Colonic mucosa (tissue), 4 donors: ENCODE measurements at places on chromosomes 2 and 18. TPM values are rescaled to one million over a fixed set of nuclear protein-coding genes. Genes with fewer than 3 reads are reported as not detected.
A peak's percentile ranks its signal among the peaks of the same experiment; 100 is the strongest.

ZNF24 gene
- 49.1 TPM for total RNA-seq

GALNT5 gene
- 52.4 TPM for total RNA-seq

KIAA2012 gene
- total RNA-seq = not detected

KCNG3 gene
- total RNA-seq = 2.7 TPM

SLC19A3 gene
- total RNA-seq = 19.6 TPM

MCM6 gene
- total RNA-seq = 14.2 TPM

MEIS1 gene
- 8.9 TPM for total RNA-seq

DNA sequence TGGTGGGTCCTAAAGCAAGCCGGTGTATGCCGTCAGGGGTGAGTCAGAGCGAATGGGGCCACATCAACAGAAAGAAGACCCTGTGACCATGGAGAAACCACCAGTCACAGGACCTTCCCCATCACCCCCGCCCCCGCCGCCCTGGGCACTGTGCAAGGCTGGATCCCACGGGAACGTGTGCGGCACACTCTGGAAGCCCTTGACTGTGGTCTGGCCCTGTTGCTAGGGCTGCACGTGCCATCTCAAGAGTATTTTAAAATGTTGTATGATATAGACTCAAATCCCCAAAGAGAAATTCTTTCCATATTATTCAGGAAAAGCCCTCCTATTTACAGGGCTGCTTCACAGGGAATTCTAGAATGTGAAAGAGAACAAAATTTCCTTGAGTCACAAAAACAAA lies 174.8 kb downstream of the BCL2 start:
- DNase-seq = no peak

DNA sequence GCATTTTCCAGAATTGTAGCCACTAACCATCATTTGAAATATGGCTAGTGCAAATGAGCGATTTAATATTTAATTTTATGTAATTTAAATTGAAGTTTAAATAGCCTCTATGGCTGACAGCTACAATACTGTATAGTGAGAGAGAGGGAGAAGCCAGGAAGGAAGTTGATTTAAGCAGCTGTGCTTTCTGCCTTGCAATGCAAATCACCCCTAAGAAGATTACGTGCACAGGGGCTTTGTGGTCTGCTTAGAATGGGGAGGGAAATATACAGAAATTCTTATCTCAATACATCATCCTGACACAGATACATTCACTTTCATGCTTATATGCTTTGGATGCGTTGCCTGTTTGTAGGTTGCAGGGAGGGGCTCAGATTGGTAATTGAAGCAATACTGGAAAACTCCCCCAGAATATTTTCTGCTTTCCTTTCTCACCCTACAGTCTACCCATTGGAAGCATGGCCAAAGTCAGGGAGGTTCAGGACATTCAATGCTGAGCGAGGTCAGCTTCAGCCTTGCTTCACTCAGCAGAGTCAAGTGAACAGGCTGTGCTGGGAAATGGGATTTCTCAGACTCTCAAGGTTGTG lies 674.0 kb downstream of the CNTNAP5 start:
- DNase-seq = no peak

DNA sequence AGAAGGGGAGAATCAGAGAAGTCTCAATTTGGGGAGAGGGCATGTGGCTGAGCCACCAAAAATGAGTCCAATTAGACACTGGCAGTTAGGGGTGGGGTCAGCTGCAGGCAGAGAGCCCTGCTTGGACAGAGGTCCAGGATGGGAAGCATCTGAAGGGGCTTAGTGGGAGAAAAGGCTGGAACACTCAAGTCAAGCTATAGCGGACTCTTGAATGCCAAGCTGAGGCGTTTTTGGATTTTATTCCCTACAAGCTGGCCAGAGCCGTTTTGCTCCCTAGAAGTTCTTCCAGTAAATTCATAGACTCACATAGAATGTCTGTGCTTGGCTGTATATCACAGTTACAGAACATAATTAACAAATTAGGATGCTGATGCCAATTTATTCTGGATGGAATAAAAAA lies 172.8 kb downstream of the ACOXL start:
- DNase-seq = no peak

DNA sequence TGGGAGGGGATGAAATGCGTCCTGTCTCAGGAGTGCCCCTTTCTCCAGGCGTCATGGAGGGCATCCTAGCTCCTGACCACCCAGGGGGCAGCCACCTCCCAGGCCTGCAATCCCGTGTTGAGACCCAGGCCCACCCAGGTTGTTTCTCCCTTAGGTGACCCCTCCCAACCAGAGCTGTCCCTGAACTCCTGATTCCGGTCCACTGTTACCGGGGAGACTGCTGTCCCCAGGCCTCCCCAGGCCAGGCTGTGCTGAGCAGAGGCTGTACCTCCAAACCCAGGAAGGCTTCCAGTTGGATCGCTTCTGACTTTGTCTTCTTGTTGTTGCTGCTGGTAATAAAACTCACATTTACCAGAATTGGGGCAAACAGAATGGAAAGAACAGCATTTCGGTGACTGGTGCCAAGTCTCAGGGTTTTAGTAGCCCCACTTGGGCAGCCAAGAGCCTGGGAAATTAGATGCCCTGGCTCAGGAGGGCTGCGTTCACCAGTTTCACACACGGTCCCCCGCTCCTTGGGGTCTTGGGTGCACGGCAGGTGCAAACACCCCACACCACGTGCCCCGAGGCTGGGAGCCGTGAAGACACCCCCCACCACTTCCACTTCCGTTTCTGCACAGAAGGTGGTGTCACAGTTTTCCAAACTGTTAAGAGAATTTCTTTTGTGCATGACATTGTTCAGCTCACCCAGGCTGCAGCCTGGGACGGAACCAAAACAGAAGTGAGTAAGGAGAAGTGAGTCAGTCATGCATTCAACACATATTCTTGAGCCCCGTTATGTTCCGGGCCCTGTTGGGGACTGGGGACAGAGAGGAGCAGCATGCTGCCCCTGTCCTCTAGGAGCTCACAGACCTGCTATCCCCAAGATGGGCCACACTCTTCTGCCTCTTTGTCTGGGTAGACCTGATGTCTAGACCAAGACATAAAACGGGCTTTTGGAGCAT lies 29.4 kb downstream of the ITM2C start:
- peak; percentile 24 for DNase-seq

DNA sequence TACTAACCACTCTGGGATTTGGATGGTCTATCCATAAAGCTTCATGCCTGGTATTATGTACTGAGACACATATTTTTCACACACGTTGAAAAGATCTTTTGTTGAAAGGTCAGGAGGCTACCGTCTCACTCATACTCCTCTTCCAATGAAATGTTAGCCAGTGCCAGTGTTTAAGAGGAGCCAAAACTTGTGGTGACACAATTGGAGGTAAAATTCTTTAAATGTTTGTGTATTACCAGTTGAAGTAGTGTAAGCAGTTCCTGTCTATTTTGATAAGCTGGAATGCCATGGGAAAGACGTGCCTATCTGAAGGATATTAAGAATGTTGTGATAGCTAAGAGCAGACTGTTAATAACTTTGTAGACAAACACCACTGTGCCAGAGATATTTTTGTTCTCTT lies 32.1 kb downstream of the MARCHF7 start:
- no peak for DNase-seq

GRCh38 chr2:12325806-12326205 lies 390.9 kb upstream of the TRIB2 start:
- no peak for DNase-seq
